Dermis microvascular lymphatic vessel endothelial cell (primary cell): ENCODE measurements at places on chromosomes 4 and X. TPM values are rescaled to one million over a fixed set of nuclear protein-coding genes. Genes with fewer than 3 reads are reported as not detected.
A peak's percentile ranks its signal among the peaks of the same experiment; 100 is the strongest.

- DNase-seq: peak; percentile 67
Observed at GRCh38 chr4:8315435-8316250, 46.1 kb downstream of the HTRA3 start.

GRCh38 chr4:130712038-130712437 lies 1616.1 kb downstream of the C4orf33 start:
- no peak for DNase-seq

The CPE gene
- 0.26 and 0.89 TPM in 2 replicates for total RNA-seq

- DNase-seq: peak; percentile 37
Observed at GRCh38 chrX:108699368-108699767, 37.0 kb downstream of the IRS4 start.

DNA sequence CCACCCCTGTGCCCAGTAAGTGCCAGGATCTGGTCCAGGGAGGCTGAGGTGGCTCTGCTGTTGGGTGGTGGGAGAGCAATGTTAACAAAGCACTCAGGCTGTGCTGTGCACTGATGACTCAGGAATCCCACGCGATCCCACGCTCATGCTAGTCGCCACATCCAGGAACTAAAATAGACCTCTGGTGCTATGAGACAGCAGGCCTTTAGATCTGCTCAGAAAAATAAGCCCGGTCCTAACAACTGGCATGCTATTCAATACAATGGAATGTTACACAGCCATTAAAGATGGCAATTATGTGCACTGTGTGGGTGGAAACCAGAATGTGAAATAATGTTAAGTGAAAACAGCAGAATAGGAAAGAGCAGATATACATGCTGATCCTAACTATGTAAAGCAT lies 26.0 kb downstream of the ARL13A start:
- peak; percentile 10 for DNase-seq

The TBC1D14 gene
- 17.1 and 20.6 TPM in 2 replicates for total RNA-seq

The AMBN gene
- total RNA-seq: not detected in 2 replicates

GRCh38 chr4:14000091-14000814 lies 372.7 kb upstream of the BOD1L1 start:
- DNase-seq: no peak

DNA sequence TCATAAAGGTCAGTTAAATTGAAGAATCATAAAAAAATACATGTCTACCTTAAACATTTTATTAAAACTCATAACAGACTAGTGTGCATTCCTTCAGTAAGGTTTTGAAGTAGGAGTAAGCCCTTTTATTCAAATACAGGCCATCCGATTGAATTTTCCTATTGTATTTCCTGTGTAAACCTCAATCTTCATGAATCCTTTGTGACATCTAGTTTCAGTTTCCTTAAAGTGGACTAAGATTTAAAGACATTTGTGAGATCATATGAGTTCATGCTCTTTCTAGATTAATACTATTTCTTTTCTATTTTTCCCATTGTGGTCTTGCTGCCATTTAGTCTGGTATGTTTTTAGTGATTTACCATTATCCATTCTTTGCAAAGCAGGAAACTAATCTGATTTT lies 644.7 kb upstream of the BOD1L1 start:
- DNase-seq: no peak

The GSTCD gene
- 7.8 and 9.0 TPM in 2 replicates for total RNA-seq

The GABRB1 gene
- not detected in 2 replicates for total RNA-seq

The SNCA gene
- total RNA-seq: 116 and 146 TPM in 2 replicates

- no peak for DNase-seq
Observed at GRCh38 chrX:47215291-47215900, 3.1 kb upstream of the CDK16 start.

The MSANTD1 gene
- 0.13 and 0.26 TPM in 2 replicates for total RNA-seq

DNA sequence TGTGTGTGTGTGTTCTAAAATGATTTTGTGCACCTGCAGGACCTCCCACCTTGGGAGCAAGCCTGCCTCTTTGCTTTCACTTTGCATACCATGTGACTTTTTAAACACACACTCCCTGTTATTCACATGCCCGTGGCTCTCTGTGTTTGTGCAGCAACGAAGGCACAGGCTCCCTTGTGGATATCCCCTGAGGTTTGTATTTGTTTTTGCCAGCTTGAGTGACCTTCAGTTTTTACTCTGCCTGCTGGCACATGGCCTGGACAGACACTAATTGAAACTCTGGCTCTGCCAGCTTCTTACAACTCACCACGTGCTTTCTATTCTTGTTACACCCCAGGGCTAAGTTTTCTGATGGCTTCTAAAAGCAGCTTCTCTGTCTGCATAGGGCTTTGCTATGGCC lies 885.8 kb downstream of the SH3BGRL start:
- DNase-seq: no peak

DNA sequence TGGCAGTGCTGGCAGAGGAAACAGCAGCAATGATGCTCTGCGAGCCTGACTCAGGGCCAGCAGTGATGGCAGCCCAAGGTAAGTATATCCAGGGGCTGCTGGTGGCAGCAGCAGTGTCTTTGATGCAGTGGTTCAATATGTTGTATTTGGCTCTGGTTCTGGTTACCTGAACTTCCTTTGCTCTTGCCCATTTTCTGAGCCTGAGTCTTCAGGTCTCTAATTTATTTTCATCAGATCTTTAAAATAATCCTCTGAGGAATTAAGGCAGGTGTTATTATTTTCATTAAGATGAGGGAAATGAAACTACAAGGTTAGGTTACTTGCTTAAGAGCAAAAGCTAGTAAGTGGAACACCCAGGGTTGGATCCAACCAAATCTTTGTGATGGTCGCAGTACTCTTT lies 102.8 kb upstream of the BMP2K start:
- DNase-seq: no peak

The NEXMIF gene
- under 0.01 TPM in 1 of 2 replicates, not detected in the other for total RNA-seq
